ENCODE measurements at places on chromosomes 4 and X. TPM values are rescaled to one million over a fixed set of nuclear protein-coding genes. Genes with fewer than 3 reads are reported as not detected.

The TMEM35A gene
- 4.3 TPM for total RNA-seq

The CABS1 gene
- total RNA-seq: 0.15 TPM

The STATH gene
- not detected for total RNA-seq

The ZNF630 gene
- 1.5 TPM for total RNA-seq

The FHIP1A gene
- 28.2 TPM for total RNA-seq

- H3K27ac ChIP-seq: no peak overlapping the region
- no peak for DNase-seq
- H3K4me3 ChIP-seq: no peak overlapping the region
- H3K4me1 ChIP-seq: no peaks in the 10 kb centered on the region
- H3K36me3 ChIP-seq: no peaks in the 10 kb centered on the region
- no peaks in the 10 kb centered on the region for H3K27me3 ChIP-seq
Observed at GRCh38 chr4:69689599-69689998, 36.6 kb upstream of the UGT2A1 start.

- H3K27ac ChIP-seq: no peak overlapping the region
- H3K36me3 ChIP-seq: no peaks in the 10 kb centered on the region
- H3K27me3 ChIP-seq: no peaks in the 10 kb centered on the region
- H3K4me1 ChIP-seq: no peaks in the 10 kb centered on the region
- DNase-seq: no peak
Observed at GRCh38 chr4:150305995-150306394, 227.8 kb downstream of the DCLK2 start.

DNA sequence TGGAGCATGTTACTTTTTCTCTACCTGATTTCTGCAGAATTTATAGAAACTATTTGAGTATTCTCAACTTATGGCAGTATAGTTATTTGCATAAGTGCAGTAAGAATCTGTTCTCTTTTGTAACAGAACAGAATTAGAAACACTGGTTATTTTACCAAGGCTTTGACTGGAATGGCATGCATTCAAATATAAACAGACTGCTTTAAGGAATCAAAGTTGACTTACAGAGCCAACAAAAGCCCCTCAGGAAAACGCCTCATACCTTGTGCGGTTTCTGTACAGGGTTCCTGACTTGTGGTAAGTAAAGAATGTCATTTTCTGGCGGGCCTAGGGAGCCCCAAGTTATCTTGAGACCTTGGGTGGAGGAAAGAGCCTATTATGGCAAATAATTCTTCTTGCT is 97.1 kb downstream of the GPR143 start:
- H3K27me3 ChIP-seq: no peaks in the 10 kb centered on the region
- peaks cover 17% of the 10 kb centered on the region for H3K36me3 ChIP-seq
- peaks cover 2% of the 10 kb centered on the region for H3K4me1 ChIP-seq
- DNase-seq: no peak
- H3K27ac ChIP-seq: no peak overlapping the region
- no peak overlapping the region for H3K4me3 ChIP-seq

DNA sequence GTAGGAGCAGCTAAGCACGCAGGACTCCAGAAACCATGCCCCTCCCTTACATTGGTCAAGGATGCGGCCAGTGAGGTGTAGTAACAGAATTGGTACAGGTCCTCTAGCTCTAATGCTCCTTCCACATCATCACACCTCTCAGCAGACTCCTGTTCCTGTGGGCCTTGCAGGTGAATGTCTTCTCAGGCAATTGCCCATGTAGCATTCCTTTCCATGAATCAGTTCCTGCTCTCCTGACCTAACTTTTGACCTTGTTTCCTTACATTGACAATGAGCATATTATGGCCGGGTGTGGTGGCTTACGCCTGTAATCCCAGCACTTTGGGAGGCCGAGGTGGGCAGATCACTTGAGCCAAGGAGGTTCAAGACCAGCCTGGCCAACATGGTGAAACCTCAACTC is 31.3 kb downstream of the MAP7D3 start:
- peaks cover 43% of the 10 kb centered on the region for H3K36me3 ChIP-seq
- H3K27ac ChIP-seq: no peak overlapping the region
- DNase-seq: no peak
- no peaks in the 10 kb centered on the region for H3K4me1 ChIP-seq
- H3K4me3 ChIP-seq: no peak overlapping the region

DNA sequence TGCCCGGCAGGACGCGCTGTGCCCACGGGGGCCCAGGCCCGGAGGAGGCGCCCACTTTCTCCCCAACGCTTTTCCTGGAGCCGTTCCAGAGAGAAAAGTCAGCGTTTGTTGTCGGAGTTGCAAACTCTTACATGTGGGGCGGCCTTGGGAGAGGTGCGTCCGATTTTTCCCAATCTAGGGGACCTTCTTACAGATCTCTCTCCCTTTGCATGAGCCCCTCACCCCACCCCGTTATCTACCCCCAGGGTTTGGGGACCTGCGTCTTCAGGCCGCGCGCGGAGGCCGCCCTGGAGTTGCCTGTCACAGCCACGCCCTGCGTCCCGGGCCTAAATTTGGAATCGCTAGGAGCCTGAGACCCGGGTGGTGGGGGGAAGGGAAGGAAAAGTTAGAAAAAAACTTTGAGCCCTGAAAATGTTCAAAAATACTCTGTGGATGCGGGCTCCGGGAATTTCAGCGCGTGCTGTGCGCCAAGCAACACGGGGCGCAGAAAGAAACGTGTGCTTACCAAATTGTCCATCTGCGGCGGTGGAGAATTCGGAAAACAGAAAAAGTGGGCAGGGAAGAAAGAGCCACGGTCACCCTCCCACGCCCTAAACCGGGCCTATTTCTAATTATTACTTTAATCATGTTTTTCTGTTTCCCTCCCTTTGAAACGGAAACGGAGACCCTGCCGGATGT is 587 bp downstream of the CD99 start:
- no peaks in the 10 kb centered on the region for H3K4me1 ChIP-seq
- H3K36me3 ChIP-seq: peaks cover 2% of the 10 kb centered on the region
- H3K27ac ChIP-seq: no peak overlapping the region
- DNase-seq: no peak
- H3K27me3 ChIP-seq: peaks cover 18% of the 10 kb centered on the region

DNA sequence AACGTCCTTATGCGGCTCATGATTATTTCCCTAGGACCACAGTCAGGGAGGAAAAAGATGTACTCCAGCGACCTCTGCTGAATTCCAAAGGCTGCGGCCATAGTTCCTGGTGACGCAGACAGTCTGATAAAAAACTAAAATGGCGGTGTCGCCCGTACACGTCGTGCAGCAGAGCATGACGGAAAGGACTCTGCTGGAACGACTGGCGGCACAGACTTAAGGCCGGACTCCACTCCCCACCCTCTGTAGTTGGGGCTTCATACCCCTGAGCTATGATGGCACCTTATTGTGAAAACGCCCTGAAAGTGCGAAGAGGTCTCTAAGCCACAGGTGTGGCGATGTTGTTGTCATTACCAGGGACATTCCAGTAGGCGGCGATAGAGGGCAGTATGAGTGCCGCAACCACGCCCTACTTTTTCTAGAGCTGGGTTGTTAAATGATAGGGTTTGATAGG is 90.0 kb upstream of the EDA2R start:
- H3K4me1 ChIP-seq: no peaks in the 10 kb centered on the region
- DNase-seq: peak; percentile 67
- H3K4me3 ChIP-seq: peak overlapping the region; percentile 90
- no peaks in the 10 kb centered on the region for H3K36me3 ChIP-seq
- no peaks in the 10 kb centered on the region for H3K27me3 ChIP-seq
- no peak overlapping the region for H3K27ac ChIP-seq

DNA sequence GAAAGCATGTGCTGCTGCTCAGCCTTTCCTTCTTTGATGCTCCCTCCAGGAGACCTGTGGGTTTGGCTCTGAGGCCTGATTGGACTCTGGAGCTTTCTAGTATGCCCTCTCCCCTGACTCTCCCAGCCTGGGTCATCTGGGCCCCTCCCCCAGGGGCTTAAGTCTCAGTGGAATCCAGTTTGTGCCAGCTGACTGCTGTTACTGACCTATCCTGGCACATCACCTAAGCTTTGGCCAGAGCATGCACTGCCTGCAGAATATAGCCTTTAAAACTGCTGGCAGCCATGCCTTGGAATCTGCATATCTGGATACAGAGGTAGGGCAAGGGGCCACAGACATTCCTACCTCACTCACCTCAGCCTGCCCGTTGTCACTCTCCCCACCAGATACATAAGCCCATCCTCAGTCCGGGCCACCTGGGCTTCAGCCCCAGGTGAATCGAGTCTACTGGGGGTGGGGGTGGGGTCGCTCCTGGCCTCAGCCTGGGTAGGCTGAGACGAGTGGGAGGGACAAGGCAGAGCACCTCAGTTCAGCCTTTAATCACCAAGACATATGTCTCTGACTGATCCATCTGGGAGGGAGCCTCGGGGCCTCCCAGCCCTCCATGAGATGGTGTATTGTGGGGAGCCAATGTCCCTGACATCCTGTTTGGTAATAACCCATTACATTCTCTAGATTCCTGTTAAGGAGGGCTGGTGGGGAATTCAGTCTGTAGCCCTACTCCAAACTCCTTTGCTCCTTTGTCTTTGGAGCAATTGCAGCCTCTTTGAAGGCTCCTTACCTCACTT is 61.2 kb downstream of the STARD8 start:
- no peak overlapping the region for H3K27ac ChIP-seq
- H3K36me3 ChIP-seq: no peaks in the 10 kb centered on the region
- peaks cover 4% of the 10 kb centered on the region for H3K4me1 ChIP-seq
- no peak overlapping the region for H3K4me3 ChIP-seq

DNA sequence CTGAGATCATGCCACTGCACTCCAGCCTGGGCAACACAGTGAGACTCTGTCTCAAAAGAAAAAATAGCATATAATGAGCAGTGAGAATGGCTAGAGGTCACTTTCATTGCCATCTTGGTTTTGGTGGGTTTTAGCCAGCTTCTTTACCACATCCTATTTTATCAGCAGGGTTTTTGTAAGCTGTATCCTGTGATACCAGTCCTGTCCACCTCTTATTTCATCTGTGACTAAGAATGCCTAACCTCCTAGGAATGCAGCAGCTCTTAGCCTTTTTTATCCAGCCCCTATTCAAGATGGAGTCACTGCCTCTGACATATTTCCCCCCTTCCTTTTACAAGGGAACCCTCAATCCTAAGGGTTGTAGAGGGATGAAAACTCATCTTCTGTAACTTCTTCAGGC is 26.1 kb upstream of the IGFBP7 start:
- peaks cover 7% of the 10 kb centered on the region for H3K4me1 ChIP-seq
- H3K27ac ChIP-seq: no peak overlapping the region
- no peak overlapping the region for H3K4me3 ChIP-seq
- no peaks in the 10 kb centered on the region for H3K27me3 ChIP-seq
- no peak for DNase-seq

Measured in H9 (cell line).